ENCODE measurements at places on chromosomes 1 and 21. TPM values are rescaled to one million over a fixed set of nuclear protein-coding genes. Genes with fewer than 3 reads are reported as not detected.

B4GALT2 gene
- 48.9 TPM for total RNA-seq

LCE1A gene
- not detected for total RNA-seq

CTTNBP2NL gene
- total RNA-seq: 10.0 TPM

TNFRSF8 gene
- total RNA-seq: 0.05 TPM

PDZK1 gene
- 0.10 TPM for total RNA-seq

SIK1 gene
- 3.4 TPM for total RNA-seq

KLF17 gene
- total RNA-seq: not detected

OR10Z1 gene
- not detected for total RNA-seq

ATP1A2 gene
- total RNA-seq: 1.8 TPM

GJA5 gene
- total RNA-seq: not detected

PODN gene
- 59.5 TPM for total RNA-seq

S100A8 gene
- total RNA-seq: not detected

TNNI3K gene
- not detected for total RNA-seq

CD1E gene
- total RNA-seq: not detected

ZMPSTE24 gene
- total RNA-seq: 36.6 TPM

LCE2A gene
- total RNA-seq: not detected

RNF207 gene
- 1.8 TPM for total RNA-seq

PDC gene
- total RNA-seq: 0.31 TPM

COL11A1 gene
- total RNA-seq: 0.10 TPM

ADAMTSL4 gene
- total RNA-seq: 23.4 TPM

OR2G6 gene
- not detected for total RNA-seq

CD52 gene
- not detected for total RNA-seq

DAP3 gene
- total RNA-seq: 79.3 TPM

LRRN2 gene
- total RNA-seq: 0.39 TPM

INSRR gene
- not detected for total RNA-seq

GFI1 gene
- 0.10 TPM for total RNA-seq

CSF3R gene
- total RNA-seq: not detected

CHI3L2 gene
- total RNA-seq: 86.1 TPM

FAM163A gene
- total RNA-seq: not detected

PTCH2 gene
- 0.10 TPM for total RNA-seq

CR1 gene
- total RNA-seq: not detected

NTMT2 gene
- total RNA-seq: not detected

IQGAP3 gene
- 1.5 TPM for total RNA-seq

CRABP2 gene
- 17.6 TPM for total RNA-seq
